Activated naive CD4-positive, alpha-beta T cell treated with anti-CD3 and anti-CD28 coated beads for 36 hours (primary cell): ENCODE measurements at places on chromosomes 7 and 10.

GRCh38 chr7:42573881-42574672, 337.1 kb upstream of the GLI3 start:
- peaks cover 2% of the 10 kb centered on the region for H3K27me3 ChIP-seq
- H3K27ac ChIP-seq = no peak overlapping the region
- no peak for DNase-seq

GRCh38 chr10:5944389-5945189, 32.8 kb downstream of the IL15RA start:
- peaks cover 10% of the 10 kb centered on the region for H3K4me1 ChIP-seq
- H3K27me3 ChIP-seq = no peaks in the 10 kb centered on the region
- H3K4me3 ChIP-seq = no peak overlapping the region
- no peak overlapping the region for H3K27ac ChIP-seq
- no peak for DNase-seq

- DNase-seq = no peak
- no peaks in the 10 kb centered on the region for H3K4me1 ChIP-seq
- no peak overlapping the region for H3K27ac ChIP-seq
- H3K27me3 ChIP-seq = peaks cover 20% of the 10 kb centered on the region
Measured at GRCh38 chr10:35707642-35708425, 65.7 kb upstream of the FZD8 start.

- H3K4me1 ChIP-seq = no peaks in the 10 kb centered on the region
- no peak overlapping the region for H3K27ac ChIP-seq
- DNase-seq = no peak
- H3K4me3 ChIP-seq = no peak overlapping the region
- peaks cover 3% of the 10 kb centered on the region for H3K27me3 ChIP-seq
Measured at GRCh38 chr10:130686689-130687300, 550.6 kb downstream of the GLRX3 start.

DNA sequence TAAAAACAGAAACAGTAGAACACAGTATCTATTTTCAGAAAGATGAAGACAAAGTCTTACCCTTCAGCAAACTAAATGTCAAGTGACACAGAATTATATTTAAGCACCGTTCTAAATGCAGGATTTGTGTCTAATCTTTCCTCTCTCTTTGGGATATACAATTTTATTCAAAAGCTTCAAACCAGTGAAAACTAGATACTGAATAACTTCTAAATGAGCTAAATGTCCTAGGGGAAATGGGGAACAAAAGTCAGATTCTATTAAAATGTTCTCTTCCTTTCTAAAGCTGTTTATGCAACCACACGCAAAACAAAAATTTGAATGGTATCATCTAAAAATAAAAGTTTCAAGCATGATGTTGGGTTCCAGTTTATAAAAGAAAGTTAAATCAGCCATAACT, 136.4 kb upstream of the AOAH start:
- H3K36me3 ChIP-seq = peaks cover 91% of the 10 kb centered on the region
- peaks cover 2% of the 10 kb centered on the region for H3K4me1 ChIP-seq
- no peak for DNase-seq
- H3K27me3 ChIP-seq = no peaks in the 10 kb centered on the region
- H3K27ac ChIP-seq = no peak overlapping the region

DNA sequence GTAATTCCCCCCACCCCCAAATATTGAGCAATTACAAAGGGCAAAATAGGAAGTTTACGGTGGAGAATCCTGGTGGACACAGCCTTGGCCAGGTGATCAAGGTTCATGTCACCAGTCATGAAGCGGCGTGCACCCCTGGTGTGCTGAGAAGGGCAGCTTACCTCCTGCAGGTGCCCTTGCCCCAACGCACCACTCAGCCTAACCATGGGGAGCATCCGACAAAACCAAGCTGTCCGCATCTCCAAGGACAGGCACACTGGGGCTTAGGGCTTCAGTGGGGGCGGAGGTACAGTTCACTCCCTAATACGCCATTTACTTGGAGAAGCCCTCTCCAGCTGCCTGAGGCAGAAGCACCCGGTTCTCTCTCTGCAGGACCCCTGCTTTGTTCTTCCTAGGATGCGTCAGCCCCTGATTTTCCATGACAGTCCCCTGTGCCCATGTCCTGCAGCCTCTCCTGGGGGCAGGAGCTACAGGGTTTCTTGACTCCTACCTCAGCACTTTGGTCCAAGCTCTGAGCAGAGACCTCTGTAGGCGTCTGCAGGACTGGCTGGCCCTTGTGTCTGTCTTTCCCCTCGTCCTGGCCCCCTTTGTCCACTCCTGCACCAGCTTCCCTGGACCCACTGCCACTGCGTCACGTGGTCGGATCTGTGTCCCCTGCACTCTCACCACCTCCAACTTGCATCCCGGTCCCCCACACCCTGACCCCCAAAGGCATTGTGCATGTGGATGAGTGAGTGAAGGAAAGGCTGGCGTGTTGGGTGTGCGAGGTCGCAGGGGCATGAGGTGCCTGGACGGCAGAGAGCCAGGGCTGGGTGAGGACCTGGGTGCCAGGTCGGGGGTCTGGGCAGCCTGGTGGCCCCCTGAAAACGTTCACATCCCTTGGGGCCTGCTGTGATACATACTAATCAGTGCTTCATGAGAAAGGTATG, 113.7 kb downstream of the LHPP start:
- H3K36me3 ChIP-seq = peaks cover 2% of the 10 kb centered on the region
- no peaks in the 10 kb centered on the region for H3K27me3 ChIP-seq
- H3K4me3 ChIP-seq = no peak overlapping the region
- no peaks in the 10 kb centered on the region for H3K4me1 ChIP-seq
- no peak for DNase-seq
